Right renal pelvis (tissue), 4 donors: ENCODE measurements at places on chromosomes 6 and 20. TPM values are rescaled to one million over a fixed set of nuclear protein-coding genes. Genes with fewer than 3 reads are reported as not detected.

SIRPG gene
- not detected for polyA plus RNA-seq

SMIM13 gene
- polyA plus RNA-seq, result 20.8 TPM

LPA gene
- 0.25 TPM for polyA plus RNA-seq

NCR2 gene
- polyA plus RNA-seq, result not detected

GRM1 gene
- 0.20 TPM for polyA plus RNA-seq

HLA-DPA1 gene
- 17.9 TPM for polyA plus RNA-seq

PPP1R3G gene
- 2.1 TPM for polyA plus RNA-seq

DNA sequence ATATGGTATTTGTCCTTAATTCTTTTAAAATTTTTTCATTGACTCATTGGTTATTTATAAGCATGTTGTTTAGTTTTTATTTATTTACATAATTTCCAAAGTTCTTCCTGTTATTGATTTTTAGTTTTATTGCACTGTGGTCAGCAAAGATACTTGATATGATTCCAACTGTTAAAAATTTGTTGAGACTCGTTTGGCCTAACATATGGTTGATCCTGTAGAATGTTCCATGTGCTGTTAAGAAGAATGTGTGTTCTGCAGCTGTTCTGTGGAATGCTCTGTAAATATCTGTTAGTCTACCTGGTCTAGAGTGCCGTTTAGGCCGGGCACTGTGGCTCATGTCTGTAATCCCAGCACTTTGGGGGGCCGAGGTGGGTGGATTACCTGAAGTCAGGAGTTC, 197.7 kb downstream of the CD109 start:
- DNase-seq, result no peak

DNA sequence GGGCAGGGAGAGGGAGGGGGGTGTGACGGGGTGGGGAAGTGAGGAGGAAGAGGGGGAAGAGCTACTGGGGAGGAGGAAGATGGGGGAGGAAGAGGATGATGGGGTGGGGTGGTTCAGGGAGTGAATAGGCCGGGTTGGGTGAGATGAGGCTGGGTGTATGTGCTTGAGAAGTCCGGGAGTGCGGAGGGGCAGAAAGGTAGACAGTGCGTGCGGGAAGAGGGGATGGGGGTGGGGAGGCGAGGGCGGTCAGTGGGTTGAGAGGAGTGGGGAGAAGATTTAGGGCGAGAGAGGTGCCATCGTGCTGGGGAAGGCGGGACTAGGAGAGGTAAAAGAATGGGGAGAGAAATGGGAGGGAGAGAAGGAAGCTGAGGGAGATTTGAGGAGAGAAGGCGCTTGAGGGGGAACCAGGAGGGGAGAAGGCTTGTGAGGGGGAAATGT, 30.9 kb upstream of the NOTCH4 start:
- DNase-seq, result no peak

GRCh38 chr20:19522071-19522801, 235.8 kb upstream of the RIN2 start:
- no peak for DNase-seq

- no peak for DNase-seq
Measured at GRCh38 chr6:126641641-126642040, 301.7 kb downstream of the CENPW start.

- no peak for DNase-seq
Measured at GRCh38 chr6:39225946-39226437, 3.3 kb downstream of the KCNK5 start.
